ENCODE measurements at places on chromosomes 2 and 18.
A peak's percentile ranks its signal among the peaks of the same experiment; 100 is the strongest.

GRCh38 chr2:172374318-172375240, 52.8 kb upstream of the ITGA6 start:
- no peak for DNase-seq

- no peak for DNase-seq
Measured at GRCh38 chr2:148582679-148583511, 61.7 kb upstream of the EPC2 start.

DNA sequence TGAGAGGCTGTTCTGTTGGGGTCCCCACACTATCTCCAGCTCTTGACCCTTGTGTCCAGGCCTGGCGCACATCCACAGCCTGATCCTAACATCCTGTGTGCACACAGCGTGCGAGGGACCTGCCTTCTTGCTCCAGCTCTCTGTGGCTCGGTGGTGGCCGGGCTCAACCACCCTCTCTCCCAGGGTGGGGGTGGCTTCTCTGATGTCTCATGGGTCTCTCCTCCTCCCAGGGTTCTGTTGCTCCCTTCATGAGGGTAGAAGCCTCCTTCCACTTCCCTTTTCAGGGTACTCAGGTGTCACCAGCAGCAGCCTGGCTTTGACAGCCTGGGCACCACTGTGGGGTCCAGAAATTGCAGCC, 196.9 kb upstream of the RAB6C start:
- no peak for DNase-seq

GRCh38 chr2:12982149-12982584, 265.4 kb downstream of the TRIB2 start:
- no peak for DNase-seq

DNA sequence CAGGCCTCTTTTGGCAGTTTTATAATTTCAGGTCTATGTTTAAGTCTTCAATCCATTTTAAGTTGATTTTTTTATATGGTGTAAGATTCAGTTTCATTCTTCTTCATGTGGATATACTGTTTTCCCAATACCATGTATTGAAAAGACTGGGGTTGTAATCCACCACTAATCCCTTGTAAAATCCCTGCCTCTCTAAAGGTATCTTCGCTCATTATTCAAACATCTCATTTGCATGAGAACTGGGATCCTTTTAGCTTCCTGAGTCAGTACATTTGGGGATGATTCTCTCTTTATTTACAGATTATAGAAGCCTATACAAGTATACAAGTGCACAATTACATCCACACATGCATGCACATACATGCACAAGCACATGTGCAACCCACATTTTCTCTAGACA, 25.3 kb downstream of the DHRS9 start:
- DNase-seq: no peak

DNA sequence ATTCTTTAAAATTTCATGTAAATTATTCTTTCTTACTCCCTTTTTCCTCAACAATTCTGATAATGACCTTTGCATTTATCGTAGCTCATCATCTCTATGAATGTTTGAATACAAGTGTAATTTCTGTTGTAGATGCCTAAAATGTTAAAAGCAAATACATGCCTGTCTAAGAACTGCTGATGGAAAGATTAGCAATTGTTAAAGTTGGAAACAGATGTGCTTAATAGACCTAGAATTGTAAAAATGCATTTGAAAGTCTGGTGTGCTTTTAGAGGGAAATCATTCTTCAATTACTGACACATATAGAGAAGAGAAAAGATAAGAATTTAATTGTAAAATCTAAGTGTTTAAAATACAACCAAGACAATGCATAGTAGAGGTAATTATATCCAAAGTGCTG, 50.4 kb downstream of the CCDC102B start:
- DNase-seq: no peak

DNA sequence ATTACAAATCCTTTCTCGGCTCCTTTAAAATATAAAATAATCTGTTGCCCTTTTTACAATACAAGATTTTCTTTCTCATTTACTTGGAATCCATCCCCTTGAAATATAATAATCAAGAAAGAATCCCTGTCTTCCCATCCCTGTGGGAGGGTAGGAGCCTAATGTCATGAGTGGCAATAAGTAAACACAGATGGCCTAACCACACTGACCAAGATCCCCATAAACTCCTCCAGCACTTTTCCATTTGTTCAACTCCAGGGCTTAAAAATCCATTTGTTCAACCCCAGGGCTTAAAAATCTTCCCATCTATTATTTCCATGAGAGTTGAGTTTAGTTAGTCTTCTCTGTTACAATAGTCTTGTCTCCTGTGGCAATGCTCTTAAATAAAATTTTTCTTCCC, 297.6 kb downstream of the CDH7 start:
- DNase-seq: no peak

DNA sequence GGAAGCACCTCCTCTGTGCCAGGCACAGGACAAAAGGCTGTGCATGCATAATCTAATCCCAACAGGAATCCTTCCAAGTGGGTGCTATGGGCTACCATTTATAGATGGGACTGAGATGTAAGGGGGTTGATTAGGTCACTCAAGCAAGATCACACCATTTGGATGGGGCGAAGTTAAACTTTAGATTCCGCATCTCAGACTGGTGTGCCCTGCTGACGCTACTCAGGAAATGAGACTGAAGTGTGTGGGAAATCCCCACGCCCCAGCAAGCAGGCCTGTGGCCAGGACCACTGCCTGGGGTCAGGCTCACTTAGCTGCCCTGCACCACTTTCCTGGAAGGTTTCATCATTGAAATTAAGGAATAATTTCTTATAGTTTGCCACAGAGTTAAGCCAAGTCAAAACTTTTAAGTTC, 70.5 kb upstream of the PPP1CB start:
- no peak for DNase-seq

DNA sequence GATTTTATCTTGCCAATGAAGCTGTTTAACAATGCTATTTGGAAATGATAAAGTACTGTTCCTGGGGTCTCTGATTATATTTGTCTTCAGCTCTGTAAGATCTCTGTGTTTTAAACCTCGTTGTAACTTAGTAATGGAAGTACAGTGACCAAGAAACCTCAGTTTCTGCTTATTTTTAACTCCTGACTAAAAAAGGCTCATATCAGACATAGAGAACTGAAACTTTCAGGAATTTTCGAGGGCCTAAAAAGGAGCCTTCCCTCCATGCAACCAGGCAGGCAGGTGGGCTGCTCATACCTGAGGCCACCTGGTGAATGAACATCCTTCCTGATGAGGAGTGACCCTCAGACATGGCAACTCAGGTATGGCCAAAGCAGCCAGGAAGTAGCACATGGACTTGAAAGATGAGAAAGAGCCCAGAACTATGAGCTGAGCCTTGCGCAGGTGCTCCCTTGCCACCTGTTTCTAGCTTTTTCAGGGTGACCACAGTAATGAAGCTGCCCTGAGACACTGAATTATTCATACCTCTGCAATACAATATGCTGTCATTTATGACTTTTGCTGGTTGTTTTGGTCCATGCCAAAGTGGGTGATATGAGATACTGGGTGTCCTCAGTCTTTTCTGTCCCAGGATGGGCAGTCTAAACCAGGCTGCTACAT, 23.9 kb downstream of the MYO3B start:
- DNase-seq: no peak

- no peak for DNase-seq
Measured at GRCh38 chr2:120875431-120875830, 139.8 kb downstream of the GLI2 start.

- DNase-seq: no peak
Measured at GRCh38 chr2:67839668-67840067, 223.1 kb downstream of the C1D start.

- no peak for DNase-seq
Measured at GRCh38 chr18:6434481-6434880, 19.8 kb upstream of the L3MBTL4 start.

DNA sequence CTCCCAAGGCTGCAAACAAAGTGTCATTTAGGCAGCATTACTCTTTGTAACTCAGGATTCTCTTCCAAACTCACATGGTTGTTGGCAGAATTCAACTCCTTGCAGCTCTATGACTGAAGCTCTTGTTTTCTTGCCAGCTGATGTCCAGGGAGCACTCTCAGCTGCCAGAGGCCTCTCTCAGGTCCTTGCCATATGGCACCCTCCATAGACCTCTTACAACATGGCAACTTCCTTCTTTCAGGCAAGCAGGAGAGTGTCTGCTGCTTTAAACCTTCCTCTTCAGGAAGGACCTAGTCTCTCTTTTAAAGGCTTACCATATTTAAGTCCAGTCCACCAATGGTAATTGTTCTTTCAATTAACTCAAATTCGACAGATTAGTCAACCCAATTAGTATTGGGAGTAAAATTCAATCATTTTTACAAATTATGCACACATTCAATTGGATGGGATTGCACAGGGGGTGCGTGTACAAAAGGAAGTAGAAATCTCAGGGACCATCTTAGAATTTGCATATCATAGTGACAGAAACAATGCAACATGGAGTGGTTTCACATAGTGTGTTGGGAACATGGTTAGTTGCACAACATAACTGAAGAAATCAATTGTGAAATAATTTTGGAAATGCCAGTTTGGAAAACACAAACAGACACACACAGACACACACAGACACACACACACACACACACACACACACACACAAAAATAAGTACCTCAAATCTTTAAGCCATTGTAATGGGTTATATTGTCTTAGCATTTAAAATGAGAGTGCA, 893.5 kb upstream of the ZEB2 start:
- DNase-seq: no peak

- no peak for DNase-seq
Measured at GRCh38 chr2:11495844-11496681, 30.1 kb upstream of the E2F6 start.

GRCh38 chr2:20062615-20063545, 11.5 kb upstream of the LAPTM4A start:
- peak; percentile 85 for DNase-seq

- DNase-seq: no peak
Measured at GRCh38 chr18:13241893-13242175, 23.3 kb downstream of the LDLRAD4 start.

DNA sequence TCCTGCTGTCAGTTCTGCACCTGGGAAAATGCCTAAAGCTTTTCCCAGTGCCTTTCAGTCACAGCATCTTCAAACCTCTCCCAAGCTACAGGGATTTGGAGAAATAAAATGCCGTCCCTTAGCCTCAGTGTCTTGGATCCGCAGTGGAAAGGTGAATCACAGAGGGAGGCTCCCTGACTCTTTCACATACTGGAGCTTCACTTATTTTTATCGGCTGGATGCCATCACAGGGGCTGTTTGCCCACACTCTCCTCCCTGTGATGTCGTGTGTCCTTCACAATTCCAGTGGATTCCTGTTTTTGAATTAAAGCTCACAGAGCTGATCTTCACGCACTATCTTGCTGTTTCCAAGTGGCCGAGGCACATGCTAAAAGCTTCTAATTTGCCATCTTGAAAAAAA, 1303.1 kb upstream of the DDX18 start:
- DNase-seq: no peak

DNA sequence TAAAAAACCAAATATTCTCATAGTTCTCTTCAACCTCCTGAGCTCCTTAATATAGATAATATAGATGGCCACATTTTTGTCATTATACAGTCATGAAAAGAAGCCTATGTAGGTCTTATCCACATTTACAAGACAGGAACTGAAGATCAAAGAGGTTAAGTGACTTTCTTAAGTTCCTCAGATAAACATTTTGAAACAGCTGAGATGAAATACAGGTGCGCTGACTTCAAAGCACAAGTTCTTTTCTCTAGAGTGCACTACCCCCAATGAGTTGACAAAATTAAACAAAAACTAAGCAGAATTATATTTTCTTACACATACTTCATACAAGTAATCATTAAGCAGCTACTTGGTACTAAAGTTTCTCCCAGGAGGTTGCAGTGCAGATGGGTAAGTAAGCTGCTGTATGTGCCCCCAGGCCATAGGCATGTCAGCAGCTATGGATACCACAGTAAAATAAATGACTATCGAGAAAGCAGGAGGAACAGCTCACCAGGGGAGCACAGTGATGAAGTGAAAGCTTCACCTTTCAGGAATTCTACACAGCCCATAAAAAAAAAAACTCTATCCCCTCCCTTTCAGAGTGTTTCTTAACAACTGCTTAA, 199.8 kb downstream of the DPP10 start:
- DNase-seq: no peak

GRCh38 chr2:207617011-207617671, 8.1 kb downstream of the METTL21A start:
- no peak for DNase-seq

- no peak for DNase-seq
Measured at GRCh38 chr2:51697095-51697494, 665.2 kb upstream of the NRXN1 start.

DNA sequence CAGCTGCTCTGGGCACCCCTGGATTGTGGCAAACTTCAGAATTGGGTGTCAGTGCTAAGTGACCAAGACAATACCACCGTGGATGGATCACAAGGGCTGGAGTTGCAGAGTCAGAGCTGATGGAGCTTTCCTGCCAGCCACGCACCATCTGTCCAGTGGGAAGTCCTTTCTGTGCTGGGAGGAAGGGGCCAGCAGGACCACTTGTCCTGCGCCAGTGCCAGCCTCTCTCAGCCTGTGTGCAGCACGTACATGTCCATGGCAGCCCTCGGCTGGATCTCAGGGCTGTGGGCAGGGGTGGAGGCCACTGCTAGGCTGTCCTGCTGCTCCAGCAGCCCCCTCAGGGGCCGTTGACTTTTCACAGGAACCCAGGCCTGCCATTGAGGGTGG, 33.3 kb downstream of the RAB31 start:
- no peak for DNase-seq

DNA sequence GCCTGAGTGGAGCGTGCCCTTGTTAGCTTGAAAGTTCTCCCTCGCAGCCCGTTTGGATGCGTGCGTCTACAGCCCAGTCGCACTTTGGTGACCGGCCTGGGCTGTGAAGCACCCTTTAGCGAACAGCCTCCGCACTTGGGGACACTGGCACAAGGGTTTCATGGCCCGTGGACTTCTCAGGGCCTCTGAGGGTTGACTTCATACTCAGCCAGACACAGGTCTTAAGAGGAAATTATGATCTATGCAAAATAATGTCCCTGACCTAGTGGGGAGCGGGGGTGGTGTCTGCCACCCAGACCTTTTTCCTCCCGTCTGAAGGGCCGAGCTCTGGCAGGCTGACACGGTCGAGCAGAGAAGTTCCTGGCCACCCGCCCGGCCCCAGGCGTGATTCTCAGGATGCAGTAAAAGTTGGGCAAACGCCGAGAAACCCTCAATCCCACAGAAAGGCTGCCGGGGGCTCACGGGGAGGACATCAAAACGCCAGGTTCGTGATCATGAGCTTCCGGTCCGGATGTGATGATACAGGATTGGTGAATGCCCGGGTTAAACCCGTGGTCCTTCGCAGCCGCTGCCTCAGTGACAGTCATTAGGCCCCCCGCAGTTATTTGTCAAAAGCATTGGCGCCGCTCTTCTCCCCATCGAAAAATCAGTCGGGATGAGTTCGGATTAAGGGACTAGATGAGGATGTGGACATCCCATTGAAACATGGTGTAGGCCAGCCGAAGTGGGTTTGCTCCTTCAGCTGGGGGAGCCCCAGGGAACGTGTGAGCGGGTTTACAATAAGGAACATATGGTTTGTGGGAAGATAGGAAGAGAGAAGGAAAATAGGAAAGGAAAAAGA, 3.6 kb upstream of the PAX3 start:
- no peak for DNase-seq

GRCh38 chr2:4018535-4018934, 315.2 kb downstream of the DCDC2C start:
- DNase-seq: no peak

GRCh38 chr2:74544634-74545033, 9.1 kb downstream of the LOXL3 start:
- DNase-seq: no peak

GRCh38 chr2:187407407-187408084, 40.5 kb downstream of the CALCRL start:
- DNase-seq: no peak

Measured in tibial nerve (tissue), 4 donors.